ENCODE measurements at places on chromosomes 16 and 17.

- H3K4me3 ChIP-seq, result peak overlapping the region; percentile 90
- DNase-seq, result peak; percentile 56
- no peaks in the 10 kb centered on the region for H3K27me3 ChIP-seq
These were observed 7.6 kb downstream of the ADCY7 start for GRCh38 chr16:50273888-50274325.

DNA sequence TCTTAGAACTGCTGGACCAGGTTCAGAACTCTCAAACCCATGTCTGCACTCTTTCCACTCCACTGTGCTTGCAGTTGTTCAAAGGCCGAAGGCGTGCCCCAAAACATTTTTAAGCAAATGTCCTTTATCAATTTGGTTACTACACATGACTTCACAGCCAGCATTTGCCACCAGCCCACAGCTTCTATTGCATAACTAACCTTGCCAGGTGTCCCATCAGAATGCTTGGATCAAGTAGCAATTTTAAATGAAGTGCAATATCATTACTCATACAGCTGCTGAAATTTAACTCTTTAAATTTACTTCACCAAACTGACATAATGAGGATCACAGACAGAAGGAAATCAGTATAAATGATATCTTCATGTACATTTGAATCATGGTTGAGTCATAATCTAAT is 29.8 kb upstream of the HS3ST3A1 start:
- H3K27me3 ChIP-seq, result peaks cover 5% of the 10 kb centered on the region
- no peaks in the 10 kb centered on the region for H3K4me1 ChIP-seq
- no peak overlapping the region for H3K27ac ChIP-seq
- no peaks in the 10 kb centered on the region for H3K36me3 ChIP-seq

DNA sequence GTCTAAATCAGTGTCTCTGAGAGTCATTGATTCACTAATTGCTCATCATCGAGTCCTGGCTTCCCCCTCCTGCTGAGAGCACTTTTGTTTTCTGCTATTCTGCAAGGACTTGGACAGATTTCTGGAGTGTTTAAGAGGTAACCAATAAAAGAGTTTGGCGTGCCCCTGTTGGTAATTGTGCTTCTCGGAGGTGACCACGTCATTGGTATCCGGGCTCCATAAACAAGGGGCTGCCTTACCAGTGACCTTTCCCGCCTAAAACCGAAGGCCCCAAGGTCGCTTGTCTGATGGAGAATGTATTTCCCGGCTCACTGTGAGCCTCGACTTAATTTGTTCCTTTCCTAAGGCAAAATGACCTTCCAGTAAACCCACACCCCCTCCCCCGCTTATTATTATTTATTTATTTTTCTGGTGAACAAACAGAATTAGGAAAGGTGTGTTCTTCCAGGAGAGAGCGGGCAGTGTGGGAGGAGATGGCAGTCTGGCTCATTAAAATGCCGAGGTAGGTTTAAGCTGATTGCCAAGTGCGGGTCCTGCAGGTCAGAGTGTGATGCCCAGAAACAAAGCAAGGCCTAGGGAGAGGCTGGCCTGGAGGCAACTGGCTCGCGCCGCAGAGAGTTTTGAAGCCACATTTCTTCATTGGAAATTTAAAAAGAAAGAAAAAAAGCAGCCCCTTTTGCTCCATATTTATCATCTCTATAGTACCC is 30.2 kb downstream of the MSI2 start:
- peaks cover 9% of the 10 kb centered on the region for H3K36me3 ChIP-seq
- H3K4me1 ChIP-seq, result peaks cover 64% of the 10 kb centered on the region
- peak overlapping the region; percentile 71 for H3K4me3 ChIP-seq

DNA sequence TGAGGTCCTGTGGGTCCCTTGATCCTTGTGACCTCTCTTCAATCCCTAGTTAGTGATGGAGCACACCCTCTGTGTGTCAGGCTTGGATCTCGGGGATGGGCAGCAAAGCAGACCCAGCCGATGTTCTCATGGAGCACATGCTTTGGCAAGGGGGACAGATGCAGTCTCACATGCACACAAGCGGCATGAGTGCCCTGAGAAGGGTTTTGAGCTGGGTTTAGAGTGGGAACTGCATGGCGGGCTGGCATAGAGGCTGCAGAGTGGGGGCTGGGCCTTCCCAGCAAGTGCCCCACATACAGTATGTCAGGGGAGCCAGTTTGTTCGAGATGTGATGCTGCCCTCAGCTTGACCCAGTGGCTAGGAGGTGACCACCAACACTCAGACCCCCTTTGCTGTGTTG is 41.6 kb downstream of the B9D1 start:
- no peak for DNase-seq
- no peaks in the 10 kb centered on the region for H3K4me1 ChIP-seq
- peaks cover 3% of the 10 kb centered on the region for H3K27me3 ChIP-seq
- no peak overlapping the region for H3K27ac ChIP-seq

DNA sequence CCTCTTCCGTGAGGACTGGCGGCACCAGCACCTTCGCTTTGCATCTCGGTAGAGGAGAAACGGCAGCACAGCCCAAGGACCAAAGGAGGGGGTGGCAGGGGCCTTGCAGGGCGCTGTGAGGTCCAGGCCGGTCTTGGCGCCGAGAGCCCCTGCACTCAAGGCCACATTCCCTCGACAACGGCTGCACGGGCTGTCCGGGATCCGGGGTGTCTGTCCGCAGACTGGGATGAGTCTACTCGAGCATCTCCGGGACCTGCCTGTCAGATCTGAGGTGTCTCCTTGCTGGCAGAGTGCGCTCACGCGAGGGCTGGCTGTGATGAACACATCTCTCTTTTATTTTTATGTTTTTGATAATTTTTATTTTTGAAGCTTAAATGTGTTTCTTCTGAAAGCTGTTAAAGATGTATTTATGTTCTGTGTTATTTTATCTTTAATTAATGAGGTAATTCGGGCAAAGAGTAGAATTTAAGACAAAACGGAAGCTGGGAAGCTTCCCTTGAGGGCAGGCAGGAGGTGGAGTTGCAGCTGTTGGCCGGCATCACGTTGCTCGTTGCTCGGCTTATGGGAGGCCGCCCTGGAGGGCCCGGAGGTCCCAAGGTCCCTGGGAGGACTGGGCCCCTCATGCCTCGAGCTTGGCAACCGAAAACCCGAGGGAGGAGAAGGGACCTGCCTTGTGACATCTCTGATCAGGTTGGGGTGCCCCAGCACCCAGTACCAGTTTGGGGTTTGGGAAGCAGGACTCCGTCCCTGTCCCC is 4.3 kb downstream of the SOX8 start:
- H3K4me1 ChIP-seq, result peaks cover 12% of the 10 kb centered on the region
- peaks cover 4% of the 10 kb centered on the region for H3K27me3 ChIP-seq
- H3K36me3 ChIP-seq, result no peaks in the 10 kb centered on the region
- DNase-seq, result no peak

- peaks cover 24% of the 10 kb centered on the region for H3K4me1 ChIP-seq
- no peak for DNase-seq
- H3K4me3 ChIP-seq, result no peak overlapping the region
- no peak overlapping the region for H3K27ac ChIP-seq
- H3K27me3 ChIP-seq, result no peaks in the 10 kb centered on the region
- H3K36me3 ChIP-seq, result peaks cover 26% of the 10 kb centered on the region
These were observed 35.6 kb downstream of the CLEC16A start for GRCh38 chr16:10979717-10980601.

- peaks cover 3% of the 10 kb centered on the region for H3K27me3 ChIP-seq
- no peak overlapping the region for H3K27ac ChIP-seq
- H3K36me3 ChIP-seq, result no peaks in the 10 kb centered on the region
- no peaks in the 10 kb centered on the region for H3K4me1 ChIP-seq
- no peak for DNase-seq
- no peak overlapping the region for H3K4me3 ChIP-seq
These were observed 57.6 kb upstream of the IRX5 start for GRCh38 chr16:54873071-54873470.

DNA sequence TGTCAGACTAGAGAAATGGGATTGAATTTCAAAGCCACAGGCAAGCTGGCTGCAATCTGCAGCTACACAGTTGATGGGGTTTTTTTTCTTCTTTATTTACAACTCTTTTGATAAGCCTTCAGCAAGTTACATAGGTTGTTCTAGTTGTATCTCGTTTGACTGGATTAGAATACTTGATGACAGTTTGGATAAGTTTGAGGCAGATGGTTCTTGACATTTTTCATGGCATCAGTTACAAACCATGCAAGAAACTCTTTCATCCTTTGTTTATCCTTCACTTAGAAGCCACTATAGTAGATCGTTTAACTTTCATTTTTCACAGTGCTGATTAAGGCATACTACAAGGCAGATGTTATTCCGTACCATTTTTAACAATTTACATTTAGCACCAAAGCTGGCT is 238.9 kb downstream of the TOX3 start:
- H3K4me1 ChIP-seq, result peaks cover 4% of the 10 kb centered on the region
- H3K4me3 ChIP-seq, result no peak overlapping the region
- DNase-seq, result no peak
- H3K27ac ChIP-seq, result no peak overlapping the region

- no peaks in the 10 kb centered on the region for H3K4me1 ChIP-seq
- H3K36me3 ChIP-seq, result no peaks in the 10 kb centered on the region
- peaks cover 8% of the 10 kb centered on the region for H3K27me3 ChIP-seq
- DNase-seq, result no peak
These were observed 115.9 kb upstream of the CIBAR2 start for GRCh38 chr16:85227946-85228862.

- peaks cover 10% of the 10 kb centered on the region for H3K4me1 ChIP-seq
- peaks cover 20% of the 10 kb centered on the region for H3K36me3 ChIP-seq
- no peak overlapping the region for H3K4me3 ChIP-seq
- H3K27me3 ChIP-seq, result no peaks in the 10 kb centered on the region
- peak overlapping the region; percentile 59 for H3K27ac ChIP-seq
These were observed 111.5 kb upstream of the TOB1 start for GRCh38 chr17:50977487-50978159.

GRCh38 chr17:56350592-56350991 is 197.3 kb downstream of the ANKFN1 start:
- no peak overlapping the region for H3K27ac ChIP-seq
- peaks cover 5% of the 10 kb centered on the region for H3K27me3 ChIP-seq
- H3K36me3 ChIP-seq, result no peaks in the 10 kb centered on the region
- H3K4me1 ChIP-seq, result no peaks in the 10 kb centered on the region
- no peak for DNase-seq

GRCh38 chr16:28294201-28294600 is 1.9 kb downstream of the SBK1 start:
- H3K27me3 ChIP-seq, result no peaks in the 10 kb centered on the region
- no peak overlapping the region for H3K27ac ChIP-seq
- H3K4me3 ChIP-seq, result peak overlapping the region; percentile 74
- no peak for DNase-seq

GRCh38 chr17:62592341-62593099 is 35.0 kb upstream of the MRC2 start:
- no peak overlapping the region for H3K27ac ChIP-seq
- H3K36me3 ChIP-seq, result peaks cover 36% of the 10 kb centered on the region
- DNase-seq, result no peak
- no peaks in the 10 kb centered on the region for H3K4me1 ChIP-seq

DNA sequence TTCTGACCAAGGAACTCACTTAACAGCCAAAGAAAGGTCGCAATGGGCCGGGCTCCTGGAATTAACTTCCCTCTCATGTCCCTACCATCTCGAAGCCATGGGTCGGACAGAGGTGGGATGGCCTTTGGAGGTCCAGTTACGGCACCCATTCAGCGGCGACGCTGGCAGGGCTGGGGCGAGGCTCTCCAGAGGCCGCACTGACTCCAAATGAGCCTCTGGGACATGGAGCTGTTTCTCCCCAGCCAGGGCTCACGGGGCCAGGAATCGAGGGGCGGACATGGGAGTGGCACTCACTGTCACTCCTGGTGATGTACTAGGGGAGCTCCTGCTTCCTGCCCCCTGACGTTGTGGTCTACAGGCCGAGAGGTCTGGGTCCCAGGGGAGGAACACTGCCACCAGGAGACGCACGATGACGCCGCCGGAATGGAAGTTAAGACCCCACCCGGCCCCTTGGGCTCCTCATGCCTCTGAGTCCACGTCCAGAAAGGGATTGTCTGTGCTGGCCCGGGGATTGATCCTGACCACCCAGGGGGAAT is 60.7 kb upstream of the METRNL start:
- no peak overlapping the region for H3K27ac ChIP-seq
- H3K36me3 ChIP-seq, result peaks cover 10% of the 10 kb centered on the region
- no peak overlapping the region for H3K4me3 ChIP-seq
- H3K4me1 ChIP-seq, result peaks cover 5% of the 10 kb centered on the region
- H3K27me3 ChIP-seq, result no peaks in the 10 kb centered on the region

- no peak overlapping the region for H3K27ac ChIP-seq
- DNase-seq, result no peak
- no peaks in the 10 kb centered on the region for H3K4me1 ChIP-seq
- no peaks in the 10 kb centered on the region for H3K36me3 ChIP-seq
- peaks cover 7% of the 10 kb centered on the region for H3K27me3 ChIP-seq
- no peak overlapping the region for H3K4me3 ChIP-seq
These were observed 621.8 kb upstream of the ZFHX3 start for GRCh38 chr16:73669535-73670274.

DNA sequence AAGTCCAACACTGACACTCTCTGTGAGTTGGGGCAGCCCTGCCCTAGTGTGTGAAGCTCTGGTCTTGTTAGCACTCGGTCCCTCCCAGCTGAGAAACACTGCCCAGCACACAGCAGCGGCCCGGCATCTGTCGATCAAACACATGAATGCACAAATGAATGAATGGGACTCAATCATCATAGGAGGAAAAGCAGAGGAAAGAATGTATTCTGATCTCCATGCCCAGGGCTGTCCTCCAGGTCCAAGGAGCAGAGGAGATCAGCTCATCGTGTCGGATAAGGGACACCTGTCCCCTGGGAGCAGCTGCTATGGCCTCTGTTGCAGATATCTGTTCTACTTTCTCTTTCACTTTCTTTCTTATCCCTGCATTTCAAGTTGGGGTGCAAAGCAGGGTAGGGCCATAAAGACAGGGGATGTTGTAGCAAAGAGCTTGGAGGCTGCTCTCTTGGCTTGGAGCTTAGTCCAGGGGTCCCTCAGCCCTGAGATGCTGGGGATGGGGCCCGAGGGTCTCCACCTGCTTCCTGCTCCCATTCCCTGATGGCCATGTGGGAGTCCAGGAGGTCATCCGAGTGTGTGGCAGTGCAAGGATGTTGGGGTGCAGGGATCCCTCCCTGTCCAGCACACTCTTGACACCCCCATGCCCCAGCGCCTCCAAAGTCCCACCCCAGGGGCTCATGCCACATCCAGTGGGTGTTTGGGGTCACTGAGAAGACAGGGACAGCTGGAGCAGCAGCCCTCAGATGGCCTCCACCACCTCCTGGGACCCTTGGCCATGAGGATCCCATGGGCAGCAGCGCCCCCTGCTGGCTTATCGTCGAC is 88.2 kb downstream of the IRF8 start:
- peaks cover 81% of the 10 kb centered on the region for H3K4me1 ChIP-seq
- DNase-seq, result peak; percentile 73
- H3K4me3 ChIP-seq, result peak overlapping the region; percentile 13
- H3K27ac ChIP-seq, result peak overlapping the region; percentile 84

DNA sequence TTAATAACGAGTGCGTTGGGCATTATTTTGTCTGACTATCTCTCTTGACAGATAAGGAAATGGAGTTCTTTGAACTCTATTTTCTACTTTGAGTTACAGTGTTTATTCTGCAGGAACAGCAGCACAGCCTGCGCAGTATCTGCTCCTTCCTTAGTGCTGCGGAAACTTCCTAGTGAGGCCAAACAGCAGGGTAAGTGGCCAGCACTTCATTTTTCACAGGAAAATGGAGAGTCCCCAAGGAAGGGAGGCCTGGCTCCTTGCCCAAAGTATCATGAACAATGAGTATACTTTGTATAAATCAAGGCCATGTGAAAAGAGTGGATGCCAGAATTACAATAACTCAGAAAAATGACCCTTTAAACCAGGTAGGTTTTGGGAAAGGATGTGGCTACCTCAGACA is 140.6 kb downstream of the VPS53 start:
- DNase-seq, result no peak
- H3K4me1 ChIP-seq, result no peaks in the 10 kb centered on the region

Data from activated naive CD8-positive, alpha-beta T cell treated with anti-CD3 and anti-CD28 coated beads, Interleukin-2, amount 50 U/mL, for 24 hours (primary cell).